ENCODE measurements at places on chromosomes 12 and 14.

DNA sequence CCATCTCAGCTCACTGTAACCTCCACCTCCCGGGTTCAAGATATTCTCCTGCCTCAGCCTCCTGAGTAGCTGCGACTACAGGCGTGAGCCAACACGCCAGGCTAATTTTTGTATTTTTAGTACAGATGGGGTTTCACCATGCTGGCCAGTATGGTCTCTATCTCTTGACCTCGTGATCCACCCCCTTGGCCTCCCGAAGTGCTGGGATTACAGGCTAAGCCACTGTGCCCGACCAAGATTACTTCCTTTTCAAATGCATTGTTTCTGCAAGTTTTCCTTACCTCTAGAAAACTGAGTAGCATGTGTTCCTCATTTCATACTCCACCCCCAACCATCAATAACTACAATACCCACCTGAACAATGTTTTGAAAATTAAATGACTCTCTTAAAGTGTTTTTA lies 13.1 kb downstream of the ARF6 start:
- H3K27me3 ChIP-seq = no peaks in the 10 kb centered on the region
- no peak for DNase-seq
- H3K4me1 ChIP-seq = peaks cover 40% of the 10 kb centered on the region
- H3K4me3 ChIP-seq = no peak overlapping the region
- no peak overlapping the region for H3K27ac ChIP-seq
- H3K36me3 ChIP-seq = peaks cover 11% of the 10 kb centered on the region

- no peak overlapping the region for H3K27ac ChIP-seq
- H3K4me1 ChIP-seq = no peaks in the 10 kb centered on the region
- no peak overlapping the region for H3K4me3 ChIP-seq
- H3K36me3 ChIP-seq = peaks cover 16% of the 10 kb centered on the region
Observed at GRCh38 chr12:3605692-3606091, 114.7 kb downstream of the PRMT8 start.

DNA sequence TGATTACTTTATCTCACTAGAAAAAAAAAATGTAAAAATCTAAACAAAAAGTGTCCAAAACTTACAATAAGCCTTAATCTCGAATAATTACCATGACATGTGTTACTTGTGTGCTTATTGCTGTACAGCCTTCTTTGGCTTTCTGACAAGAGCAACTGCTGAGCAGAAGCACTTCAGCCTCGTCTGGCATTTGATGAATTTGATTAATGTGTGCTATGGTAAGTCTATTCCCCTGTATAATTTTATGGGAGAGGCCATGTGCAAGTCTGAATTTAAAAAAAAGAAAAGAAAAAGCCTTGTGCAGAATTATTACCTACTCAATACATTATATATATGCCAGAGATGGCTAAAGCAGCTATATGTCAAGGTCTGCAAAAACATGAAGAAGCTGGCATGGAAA lies 113.9 kb downstream of the AEBP2 start:
- no peak overlapping the region for H3K27ac ChIP-seq
- H3K27me3 ChIP-seq = no peaks in the 10 kb centered on the region
- DNase-seq = no peak

DNA sequence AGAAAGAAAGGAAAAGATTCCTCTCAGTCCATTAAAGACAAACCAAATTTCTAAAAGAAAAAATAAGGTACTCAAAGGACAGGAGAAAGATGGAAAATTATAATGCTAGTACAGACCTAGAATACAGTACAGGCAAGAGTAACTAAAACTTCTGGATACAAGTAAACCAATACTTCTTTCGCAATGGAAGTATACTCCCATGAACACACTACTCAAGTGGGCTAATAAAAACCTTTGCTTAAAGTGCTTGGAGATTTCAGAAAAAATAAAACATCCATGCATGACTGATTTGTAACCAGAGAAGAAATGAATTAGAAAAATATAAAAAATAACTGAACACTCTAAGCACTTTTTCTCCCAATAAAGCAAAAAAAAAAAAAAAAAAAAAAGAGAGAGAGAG lies 3.5 kb downstream of the ZBTB25 start:
- peaks cover 35% of the 10 kb centered on the region for H3K36me3 ChIP-seq
- H3K27me3 ChIP-seq = peaks cover 2% of the 10 kb centered on the region
- H3K4me3 ChIP-seq = peak overlapping the region; percentile 76
- no peak for DNase-seq

GRCh38 chr12:1562813-1563407 lies 31.5 kb downstream of the FBXL14 start:
- H3K4me3 ChIP-seq = no peak overlapping the region
- no peaks in the 10 kb centered on the region for H3K4me1 ChIP-seq
- H3K27me3 ChIP-seq = peaks cover 21% of the 10 kb centered on the region
- no peaks in the 10 kb centered on the region for H3K36me3 ChIP-seq

DNA sequence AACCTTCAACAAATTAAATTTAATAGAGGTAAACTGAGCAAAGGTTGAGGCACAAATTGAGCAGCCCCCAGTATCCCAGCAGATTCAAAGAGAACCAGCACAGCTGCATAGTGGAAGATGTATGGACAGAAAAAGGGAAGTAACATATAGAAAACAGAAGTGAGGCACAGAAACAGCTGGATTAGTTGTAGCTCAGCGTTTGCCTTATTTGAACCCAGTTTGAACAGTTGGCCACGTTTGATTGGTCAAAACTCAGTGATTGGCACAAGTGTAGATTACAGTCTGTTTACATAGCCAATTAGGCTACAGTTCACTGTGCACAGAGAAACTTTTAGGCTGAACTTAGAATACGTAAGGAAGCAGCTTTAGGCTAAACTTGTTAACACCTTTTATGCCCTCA lies 315.5 kb downstream of the RMST start:
- no peak for DNase-seq
- no peak overlapping the region for H3K27ac ChIP-seq
- no peaks in the 10 kb centered on the region for H3K4me1 ChIP-seq
- no peaks in the 10 kb centered on the region for H3K36me3 ChIP-seq

DNA sequence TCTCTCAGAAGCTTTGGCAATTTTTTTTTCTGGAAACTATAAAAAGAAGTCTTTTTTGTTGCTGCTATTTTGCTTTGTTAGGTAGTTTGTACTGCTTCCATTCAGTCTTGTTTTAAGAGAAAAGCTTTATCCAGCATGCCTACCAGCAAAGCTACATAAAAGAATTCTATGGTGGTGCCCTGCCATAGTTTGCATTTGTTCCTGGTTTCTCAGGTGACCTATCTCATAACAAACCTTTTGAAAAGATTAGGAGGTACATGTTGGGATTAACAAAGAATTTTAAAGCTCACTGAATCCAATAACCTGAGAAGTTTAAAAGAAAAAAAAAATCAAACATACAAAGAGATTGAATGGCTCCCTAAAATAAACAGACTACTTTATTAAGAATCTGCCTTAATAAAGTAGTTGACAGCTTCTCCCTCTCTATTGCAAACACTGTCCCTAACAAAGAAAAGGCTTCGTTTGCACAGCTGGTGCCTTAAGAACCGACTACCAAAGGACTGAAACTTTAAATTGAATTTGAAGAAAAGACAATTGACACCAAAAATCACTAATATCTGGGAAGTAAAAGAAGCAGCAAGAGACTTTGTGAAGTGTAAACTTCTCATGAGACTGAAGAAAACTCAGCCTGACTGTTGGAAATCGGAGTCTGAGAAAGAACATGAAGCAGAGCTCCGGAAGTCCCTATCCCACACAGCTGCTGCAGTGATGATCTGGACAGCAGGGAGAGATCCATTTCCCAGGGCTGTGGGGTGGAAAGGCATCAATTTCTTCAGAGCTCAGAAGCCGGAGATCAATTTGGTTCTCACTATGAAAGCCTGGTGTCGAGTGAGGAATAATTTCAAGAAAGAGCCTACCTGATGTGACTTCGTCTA lies 102.7 kb upstream of the PLEKHA5 start:
- H3K4me1 ChIP-seq = no peaks in the 10 kb centered on the region
- H3K36me3 ChIP-seq = no peaks in the 10 kb centered on the region
- H3K27me3 ChIP-seq = no peaks in the 10 kb centered on the region
- no peak overlapping the region for H3K4me3 ChIP-seq

GRCh38 chr14:23054000-23054811 lies 3.1 kb downstream of the CDH24 start:
- peaks cover 21% of the 10 kb centered on the region for H3K4me1 ChIP-seq
- peaks cover 9% of the 10 kb centered on the region for H3K36me3 ChIP-seq
- no peak for DNase-seq
- H3K27me3 ChIP-seq = peaks cover 8% of the 10 kb centered on the region
- H3K4me3 ChIP-seq = no peak overlapping the region
- no peak overlapping the region for H3K27ac ChIP-seq

DNA sequence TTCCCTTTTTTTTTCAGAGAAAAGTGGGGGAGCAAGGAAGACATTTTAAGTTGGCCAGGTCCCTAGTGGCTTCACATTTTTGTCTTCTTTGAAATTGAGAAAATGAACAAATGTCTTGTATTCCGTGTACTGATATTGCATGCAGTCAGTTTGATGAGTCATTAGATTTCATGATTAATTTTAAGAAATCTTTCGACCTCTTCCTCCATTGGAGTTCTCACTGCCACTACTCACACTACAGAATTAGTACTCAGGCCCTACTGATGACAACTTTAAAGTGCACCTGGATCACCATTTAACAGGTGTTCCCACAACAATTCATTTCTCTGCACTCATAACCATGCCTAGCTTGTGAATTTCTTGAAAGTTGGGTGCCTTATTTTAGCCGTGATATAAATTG lies 50.5 kb downstream of the SAMD4A start:
- no peak overlapping the region for H3K4me3 ChIP-seq
- peaks cover 4% of the 10 kb centered on the region for H3K4me1 ChIP-seq
- no peak for DNase-seq
- peaks cover 5% of the 10 kb centered on the region for H3K36me3 ChIP-seq
- H3K27ac ChIP-seq = no peak overlapping the region
- peaks cover 19% of the 10 kb centered on the region for H3K27me3 ChIP-seq

- H3K27me3 ChIP-seq = peaks cover 4% of the 10 kb centered on the region
- peaks cover 28% of the 10 kb centered on the region for H3K4me1 ChIP-seq
- DNase-seq = no peak
- H3K27ac ChIP-seq = peak overlapping the region; percentile 86
Observed at GRCh38 chr12:132475304-132476037, 14.5 kb upstream of the FBRSL1 start.

DNA sequence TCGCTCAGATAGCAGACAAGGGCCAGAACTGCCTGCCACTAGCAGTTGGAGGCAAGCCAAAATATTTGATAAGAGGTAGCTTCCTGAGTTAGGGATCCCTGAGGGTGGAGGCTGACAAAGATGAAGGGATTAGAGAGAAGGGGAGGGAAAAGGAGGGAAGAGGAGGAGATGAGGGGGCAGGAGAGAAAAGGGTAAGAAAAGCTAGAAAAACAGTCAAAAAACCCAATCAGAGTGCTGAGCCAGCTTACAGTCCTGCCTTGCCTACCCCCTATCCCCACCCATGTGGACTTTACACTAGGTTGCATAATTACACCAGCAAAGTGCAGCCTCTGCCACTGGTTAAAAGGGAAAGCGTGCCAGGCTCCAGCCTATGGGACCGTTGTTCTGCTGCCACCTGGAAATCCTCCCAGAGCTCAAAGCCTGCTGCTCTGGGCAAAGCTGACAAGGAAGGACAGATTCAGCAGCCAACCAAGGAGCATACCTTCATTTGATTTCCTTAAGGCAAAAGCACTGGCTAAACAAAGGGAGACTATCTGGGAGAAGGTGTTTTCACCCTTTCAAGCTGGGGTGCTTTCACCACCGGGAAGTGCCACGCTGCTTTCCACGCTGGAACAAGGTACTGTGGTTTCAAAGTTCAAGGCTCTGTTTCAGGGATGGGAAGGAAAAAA lies 3.8 kb upstream of the NUMB start:
- H3K4me3 ChIP-seq = no peak overlapping the region
- no peaks in the 10 kb centered on the region for H3K27me3 ChIP-seq
- peaks cover 71% of the 10 kb centered on the region for H3K4me1 ChIP-seq
- peaks cover 3% of the 10 kb centered on the region for H3K36me3 ChIP-seq
- DNase-seq = no peak

DNA sequence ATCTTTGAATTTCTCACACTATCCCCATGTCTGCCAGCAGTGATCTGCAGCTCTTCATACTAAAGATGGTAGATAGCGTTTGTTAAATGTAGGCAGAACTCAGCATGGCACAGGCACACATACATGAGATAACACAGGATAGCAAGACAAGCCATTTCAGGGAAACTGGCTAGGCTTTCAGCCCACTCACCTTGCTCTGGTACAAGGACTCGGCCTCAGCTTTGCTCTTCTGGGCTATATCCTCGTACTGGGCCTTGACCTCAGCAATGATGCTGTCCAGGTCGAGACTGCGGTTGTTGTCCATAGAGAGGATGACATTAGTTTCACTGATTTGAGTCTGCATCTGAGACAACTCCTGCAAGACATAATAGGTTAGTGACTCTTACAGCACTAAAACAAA lies 3.1 kb downstream of the KRT1 start:
- peaks cover 11% of the 10 kb centered on the region for H3K4me1 ChIP-seq
- H3K27ac ChIP-seq = no peak overlapping the region
- DNase-seq = no peak
- no peaks in the 10 kb centered on the region for H3K36me3 ChIP-seq
- no peak overlapping the region for H3K4me3 ChIP-seq
- H3K27me3 ChIP-seq = peaks cover 28% of the 10 kb centered on the region

GRCh38 chr12:109840305-109841074 lies 7.3 kb upstream of the TRPV4 start:
- H3K4me1 ChIP-seq = peaks cover 5% of the 10 kb centered on the region
- no peak for DNase-seq
- H3K27me3 ChIP-seq = peaks cover 2% of the 10 kb centered on the region
- no peaks in the 10 kb centered on the region for H3K36me3 ChIP-seq
- no peak overlapping the region for H3K4me3 ChIP-seq
- H3K27ac ChIP-seq = no peak overlapping the region

GRCh38 chr12:131816495-131816894 lies 11.7 kb upstream of the MMP17 start:
- H3K27ac ChIP-seq = no peak overlapping the region
- no peak for DNase-seq
- H3K4me1 ChIP-seq = no peaks in the 10 kb centered on the region
- H3K36me3 ChIP-seq = peaks cover 5% of the 10 kb centered on the region
- H3K4me3 ChIP-seq = no peak overlapping the region

DNA sequence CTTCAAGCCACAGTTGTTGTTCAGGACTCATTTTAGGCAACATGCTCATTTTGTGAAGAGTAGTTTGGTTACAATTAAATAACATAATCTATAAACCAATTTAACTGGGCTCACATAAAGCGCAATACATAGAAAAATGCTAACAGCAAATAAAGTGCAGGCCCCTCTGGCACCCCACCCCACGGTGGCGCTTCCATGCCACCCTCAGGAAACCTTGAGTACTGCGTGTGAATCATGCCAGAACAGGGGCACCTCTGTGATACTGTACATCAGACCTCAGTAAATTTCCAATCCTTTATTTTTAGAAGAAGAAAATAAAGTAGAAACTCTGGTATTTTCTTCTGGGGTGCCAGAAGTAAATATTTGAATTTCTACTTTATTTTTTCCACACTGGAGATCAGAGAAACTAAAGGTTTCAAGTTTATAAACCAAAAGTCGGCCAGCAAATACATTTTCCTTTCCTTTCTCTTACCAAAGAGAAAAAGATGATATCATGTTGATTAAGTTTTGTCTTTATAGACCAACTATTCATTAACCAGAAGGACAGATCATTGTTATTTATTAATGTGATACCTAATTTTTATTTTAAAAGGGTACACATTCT lies 316.8 kb downstream of the PAWR start:
- no peak overlapping the region for H3K27ac ChIP-seq
- no peaks in the 10 kb centered on the region for H3K36me3 ChIP-seq
- H3K4me3 ChIP-seq = no peak overlapping the region
- no peaks in the 10 kb centered on the region for H3K27me3 ChIP-seq

Measured in activated T-helper 1 cell treated with anti-CD3 and anti-CD28 coated beads, Interleukin-12 subunit alpha, Interleukin-12 subunit beta, Interleukin-2, Interleukin-4 antibody, amounts not matched to agents 30 ng/mL and 10 ng/mL and 1 ng/mL, durations not matched to agents 14 hours and 24 hours and 36 hours (primary cell).